Stimulated activated CD8-positive, alpha-beta memory T cell treated with anti-CD3 and anti-CD28 coated beads, Interleukin-4, amount 100 ng/mL, for 24 hours (primary cell): ENCODE measurements at places on chromosomes 4 and X.

- no peak for DNase-seq
These were observed 5.2 kb upstream of the PGRMC1 start for GRCh38 chrX:119230850-119231249.

DNA sequence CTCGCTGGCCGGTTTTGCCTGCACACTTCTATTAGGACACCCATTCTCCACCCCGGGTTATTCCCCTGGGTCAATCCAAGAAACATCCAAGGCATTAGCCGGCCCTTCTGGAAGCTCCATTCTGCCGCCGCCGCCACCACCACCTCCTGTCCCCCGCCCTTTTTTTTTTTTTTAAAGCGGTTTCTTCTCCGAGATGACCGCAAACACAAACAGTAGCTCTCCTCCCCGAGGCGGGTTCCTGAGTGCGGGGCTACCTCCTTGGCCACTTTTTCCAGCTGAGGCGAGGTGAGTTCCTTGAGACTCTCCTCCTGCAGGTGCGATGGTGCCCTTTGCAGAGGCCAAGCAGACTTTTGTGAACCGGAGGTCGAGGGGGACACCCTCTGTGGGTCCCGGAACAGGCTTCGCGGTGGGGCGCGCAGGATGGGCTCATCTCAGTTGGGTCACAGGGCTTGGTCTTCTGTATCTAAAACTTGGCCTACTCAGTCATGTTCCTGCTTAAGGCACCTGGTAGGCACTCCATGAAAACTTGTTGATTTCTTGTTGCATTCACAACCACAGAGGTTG is 930 bp downstream of the NWD2 start:
- DNase-seq: no peak

DNA sequence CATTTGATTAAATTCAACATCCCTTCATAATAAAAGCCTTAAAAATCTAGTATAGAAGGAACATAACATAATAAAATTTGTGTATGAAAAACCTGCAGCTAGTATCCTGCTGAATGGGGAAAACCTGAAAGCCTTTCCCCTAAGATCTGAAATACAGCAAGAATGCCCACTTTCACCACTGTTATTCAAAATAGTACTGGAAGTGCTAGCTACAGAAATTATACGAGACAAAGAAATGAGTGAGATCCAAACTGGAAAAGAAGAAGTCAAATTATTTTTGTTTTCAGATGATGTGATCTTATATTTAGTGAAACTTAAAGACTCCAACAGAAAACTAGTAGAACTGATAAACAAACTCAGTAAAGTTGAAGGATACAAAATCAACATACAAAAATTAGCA is 152.9 kb downstream of the RTL3 start:
- no peak for DNase-seq

DNA sequence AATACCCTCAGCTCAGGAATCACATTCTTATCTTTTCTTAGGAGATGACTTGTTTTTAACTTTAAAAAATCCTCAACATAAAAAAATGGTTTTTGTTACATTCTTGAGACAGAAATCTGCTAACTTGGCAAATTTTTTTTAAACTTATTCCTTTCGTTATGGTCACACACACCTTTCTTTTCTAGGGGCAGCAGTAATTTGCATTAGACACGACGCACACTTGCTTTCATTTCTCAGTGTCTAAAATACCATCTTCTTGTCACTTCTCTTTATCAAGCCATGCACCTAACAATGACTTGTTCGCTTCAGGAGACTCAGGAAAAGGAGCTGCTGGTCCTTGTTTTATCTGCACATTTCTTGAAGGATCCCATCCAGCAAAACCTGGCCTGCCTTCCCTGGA is 112.6 kb upstream of the TBL1X start:
- no peak for DNase-seq

DNA sequence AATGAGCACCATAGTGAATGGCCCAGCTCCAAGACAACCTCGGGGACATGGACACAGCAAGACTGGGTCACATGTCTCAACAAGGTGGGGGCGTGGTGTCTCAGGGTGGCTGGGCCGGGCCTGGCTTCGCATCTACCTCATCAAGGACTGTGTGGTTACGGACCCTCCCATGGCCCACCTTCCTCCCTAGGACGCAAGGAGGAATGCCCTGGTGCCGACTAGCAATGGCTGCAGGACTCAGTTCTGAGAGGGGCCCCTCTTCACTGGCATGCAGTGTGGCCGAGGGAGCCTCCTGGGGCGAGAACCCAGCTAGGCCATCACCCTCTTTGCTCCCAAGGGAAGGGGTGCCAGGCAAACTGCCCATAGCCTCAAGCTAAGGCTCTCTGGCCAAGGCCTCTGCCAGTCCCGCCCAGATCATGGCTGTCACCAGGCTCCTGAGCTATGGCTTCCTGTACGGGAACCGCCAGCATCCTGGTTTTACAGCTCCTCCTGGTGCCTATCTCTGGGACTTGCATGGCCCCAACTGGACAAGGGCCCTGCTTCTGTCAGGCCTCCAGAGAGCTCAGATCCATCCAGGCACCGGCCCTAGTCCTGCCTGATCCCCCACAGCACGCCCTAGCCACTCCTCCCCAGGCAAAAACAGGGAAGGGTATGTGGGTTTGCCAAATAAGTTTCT is 218.0 kb upstream of the AGTR2 start:
- no peak for DNase-seq

- no peak for DNase-seq
These were observed 36.5 kb downstream of the OCRL start for GRCh38 chrX:129576539-129576938.
